ENCODE measurements at places on chromosomes 2 and 18.

DNA sequence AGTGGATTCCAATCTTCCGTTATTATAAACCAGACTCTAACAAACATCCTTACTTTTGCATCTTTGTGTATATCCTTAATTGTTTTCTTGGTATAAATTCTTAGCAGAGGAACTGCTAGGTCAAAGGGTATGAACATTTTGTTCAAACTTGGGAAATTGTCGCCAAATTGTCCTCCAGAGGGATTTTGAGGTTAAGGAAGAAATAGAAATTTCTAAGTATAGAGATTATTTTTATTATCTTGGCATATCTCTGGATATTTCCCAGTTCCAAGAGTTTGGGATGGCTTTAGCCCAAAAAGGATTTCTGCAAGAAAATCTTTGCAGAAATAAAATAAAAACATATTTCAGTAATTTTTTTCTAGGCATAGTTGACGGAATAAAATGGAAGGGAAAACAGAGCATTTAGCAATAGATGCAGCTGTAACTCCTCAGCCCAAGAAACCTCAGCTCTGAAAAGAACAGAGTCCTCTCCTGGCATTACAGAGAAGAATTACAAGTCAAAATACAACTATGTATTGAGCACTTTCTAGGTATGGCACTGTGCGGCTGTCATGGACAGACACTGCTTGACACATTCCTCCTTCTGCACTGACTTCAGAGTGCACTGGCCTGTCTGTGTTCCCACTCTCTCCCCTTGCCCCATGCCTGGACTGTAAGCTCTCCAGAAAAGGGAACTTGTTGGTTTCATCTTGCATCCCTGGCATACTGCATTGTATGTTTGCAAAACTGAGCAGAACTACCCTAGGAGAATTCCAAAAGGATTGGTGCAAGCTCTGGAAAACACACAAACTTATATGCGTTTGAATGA is 117.3 kb upstream of the STON1 start:
- DNase-seq, result peak; percentile 45

DNA sequence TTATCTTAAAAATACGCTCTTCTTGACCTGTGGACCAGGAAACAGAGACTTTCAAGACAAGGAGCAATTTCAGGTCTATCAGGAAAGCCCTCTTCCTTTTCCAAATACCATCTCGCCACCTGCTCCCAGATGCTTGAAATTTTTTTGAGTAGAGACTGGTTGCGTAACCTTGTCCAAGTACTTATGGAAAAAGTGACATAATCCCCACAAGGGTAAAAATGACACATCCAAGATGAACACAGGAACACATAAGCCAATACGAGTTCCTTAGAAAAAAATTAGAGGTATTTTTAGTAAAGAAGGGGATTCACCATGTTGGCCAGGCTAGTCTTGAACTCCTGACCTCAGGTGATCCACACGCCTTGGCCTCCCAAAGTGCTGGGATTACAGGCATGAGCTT is 1.8 kb downstream of the SERPINB13 start:
- no peak for DNase-seq

DNA sequence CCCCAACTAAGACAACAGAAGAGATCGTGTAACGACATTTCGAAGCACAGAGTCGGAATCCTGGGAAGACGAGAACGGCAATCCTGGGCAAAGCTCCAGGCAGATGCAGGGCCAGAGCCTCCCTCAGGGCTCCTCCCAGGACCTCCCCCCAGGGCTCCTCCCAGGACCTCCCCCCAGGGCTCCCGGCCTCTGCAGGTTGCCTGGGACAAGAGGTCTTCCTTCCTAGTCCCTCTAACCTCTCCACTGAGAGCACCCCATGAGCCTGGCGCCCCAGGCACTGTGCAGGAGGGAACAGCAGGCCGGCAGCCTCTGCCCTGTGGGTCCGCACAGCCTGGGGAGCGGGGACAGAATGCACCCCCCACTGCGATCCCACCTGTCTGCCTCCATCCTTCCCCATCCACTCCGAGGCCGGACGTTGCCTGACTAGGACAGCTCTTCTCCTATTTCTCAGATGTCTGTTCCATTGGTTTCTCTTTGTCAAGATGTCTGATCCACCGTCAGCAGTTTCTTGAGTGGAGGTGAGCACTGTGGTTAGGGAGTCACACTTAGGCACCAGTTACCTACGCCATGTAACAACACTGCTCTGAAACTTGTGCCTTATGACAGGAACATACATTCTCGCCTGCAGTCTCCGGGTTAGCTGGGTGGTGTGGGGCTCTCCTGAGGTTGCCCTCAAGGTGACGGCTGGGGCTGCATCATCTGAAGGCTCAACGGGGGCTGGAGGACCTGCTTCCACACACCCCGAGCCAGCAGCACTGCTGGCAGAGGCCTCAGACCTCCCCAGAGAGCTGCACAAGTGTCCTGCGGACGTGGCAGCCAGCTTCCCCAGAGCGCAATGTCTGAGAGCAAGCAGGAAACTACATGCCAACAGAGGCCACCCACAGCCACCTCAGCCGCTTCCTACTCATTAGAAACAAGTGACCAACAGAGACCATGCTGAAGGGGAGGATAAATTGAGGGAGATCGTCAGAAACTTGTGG is 28.9 kb downstream of the ADI1 start:
- DNase-seq, result no peak

- no peak for DNase-seq
These were observed 154.4 kb upstream of the SERTAD2 start for GRCh38 chr2:64808092-64808491.

DNA sequence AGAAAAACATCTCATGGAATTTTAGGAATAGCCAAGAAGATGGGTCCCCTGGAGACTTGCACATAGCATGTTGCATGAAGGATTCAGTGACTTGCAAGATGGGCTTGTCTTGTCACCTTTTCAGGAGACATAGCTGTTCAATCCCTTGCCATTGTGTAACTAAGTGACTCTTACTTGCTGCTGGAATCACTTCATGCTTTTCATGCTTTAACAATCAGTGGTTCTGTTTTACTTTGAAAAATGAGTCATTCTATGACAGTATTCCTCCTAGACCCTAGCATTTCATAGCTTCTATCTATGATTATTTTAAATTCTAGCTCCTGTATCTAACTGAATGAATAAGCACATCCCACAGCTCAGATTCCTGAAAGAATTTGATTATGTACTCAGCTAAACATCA is 2.8 kb downstream of the KYNU start:
- no peak for DNase-seq

DNA sequence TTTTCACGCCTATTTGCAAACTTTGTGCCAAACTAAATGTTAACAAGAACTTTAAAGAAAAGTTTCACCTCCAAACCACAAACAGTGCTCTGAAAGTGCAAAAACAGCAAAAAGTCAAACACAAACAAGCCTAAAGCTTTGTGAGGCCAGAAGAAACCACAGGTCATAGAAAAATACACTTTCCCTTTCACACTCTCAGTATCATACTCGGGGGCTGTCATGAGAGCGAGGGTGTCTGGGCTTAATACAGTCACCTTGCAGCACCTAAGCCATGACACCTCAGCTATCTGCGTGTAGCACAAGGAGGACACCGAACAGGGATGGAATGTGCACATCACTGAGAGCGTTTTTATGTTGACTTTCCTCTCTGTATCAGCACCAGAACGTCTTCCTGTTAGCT is 26.6 kb upstream of the SEH1L start:
- DNase-seq, result no peak

GRCh38 chr2:215697003-215697402 is 261.1 kb upstream of the FN1 start:
- no peak for DNase-seq

- DNase-seq, result no peak
These were observed 141.1 kb downstream of the CDH20 start for GRCh38 chr18:61474341-61474740.

DNA sequence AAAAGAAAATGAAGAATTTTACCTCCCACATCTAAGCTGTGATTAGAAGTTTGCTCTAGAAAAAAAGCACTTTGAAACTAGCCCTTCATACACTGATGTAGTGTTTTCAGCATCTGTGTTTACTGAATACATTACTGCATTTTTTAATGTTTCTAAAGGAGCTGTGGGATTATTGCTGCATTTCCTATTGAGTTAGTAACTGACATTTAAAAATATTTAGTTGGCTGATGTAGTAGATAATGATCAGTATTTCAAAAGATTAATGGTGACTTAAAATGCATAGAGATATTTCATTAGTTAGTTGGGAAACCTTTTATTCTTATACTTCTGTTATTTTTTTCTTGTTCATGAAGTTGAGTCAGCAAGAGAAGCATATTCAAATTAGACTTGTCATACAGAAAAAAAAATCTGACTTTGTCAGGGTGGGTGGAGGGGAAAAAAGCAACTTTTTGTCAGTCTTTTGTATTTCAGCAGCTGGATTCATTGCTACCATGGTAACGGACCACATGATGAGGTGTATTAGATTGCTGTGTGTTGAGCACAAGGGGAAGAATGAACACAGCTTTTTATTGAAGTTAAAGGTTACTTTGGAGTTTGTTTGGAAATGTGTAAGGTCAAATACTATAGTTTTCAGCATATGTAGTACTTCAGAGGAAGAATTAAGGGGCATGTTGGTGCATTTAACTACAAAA is at the start of gene DTNA:
Gene DTNA (plus strand): TSS at position 549 of the 692 bp plus-strand sequence. CDS start 45,679 bp downstream, outside the sequence.
- no peak for DNase-seq

DNA sequence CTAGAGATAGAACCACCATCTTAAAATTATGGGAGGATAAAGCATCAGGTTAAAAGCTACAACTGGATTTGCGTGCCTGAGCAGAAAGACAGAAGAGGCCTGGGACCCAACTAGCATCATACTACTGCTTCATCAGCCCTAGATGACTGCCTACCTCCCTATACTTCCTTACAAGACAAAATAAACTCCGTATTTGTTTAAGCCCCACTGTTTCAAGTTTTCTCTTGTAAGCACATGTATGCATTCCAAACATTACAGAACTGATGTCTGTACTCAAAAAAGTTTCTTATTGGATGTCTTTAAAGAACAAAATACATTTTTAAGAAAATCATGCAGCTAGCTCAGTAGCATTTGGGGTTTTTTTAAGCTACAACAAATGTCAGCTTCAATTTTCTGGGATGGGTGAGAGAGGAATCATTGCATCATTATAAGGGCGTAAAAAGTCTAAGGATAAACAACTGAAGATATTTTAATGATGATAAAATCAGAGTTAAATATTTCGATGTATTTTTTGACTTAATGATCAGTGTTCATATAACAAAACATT is 213.1 kb downstream of the EXOC6B start:
- no peak for DNase-seq

GRCh38 chr2:39492716-39493115 is 55.6 kb upstream of the MAP4K3 start:
- DNase-seq, result no peak

DNA sequence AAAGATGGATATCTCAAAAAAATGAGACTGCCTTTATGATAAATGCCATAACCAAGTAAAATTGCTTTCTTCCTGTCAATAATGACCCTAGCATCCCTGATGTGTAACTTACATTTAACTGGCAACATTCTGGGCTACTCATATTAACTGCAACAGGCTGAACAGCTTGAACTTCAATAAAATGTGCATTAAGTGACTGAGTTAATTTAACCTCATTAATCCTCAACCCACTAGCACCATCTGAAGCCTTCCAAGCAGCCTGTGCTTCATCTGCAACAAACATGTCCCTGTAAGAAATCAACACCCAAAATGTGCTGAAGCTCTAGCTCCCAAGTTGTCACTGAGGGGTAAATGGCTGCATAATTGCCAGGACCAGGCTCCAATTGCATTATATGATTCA is 296.2 kb upstream of the ZC3H15 start:
- no peak for DNase-seq

GRCh38 chr2:240789051-240789453 is 31.0 kb downstream of the KIF1A start:
- DNase-seq, result no peak

- no peak for DNase-seq
These were observed 178.9 kb downstream of the AGAP1 start for GRCh38 chr2:235672720-235673119.

- DNase-seq, result no peak
These were observed 516 bp upstream of the DOCK10 start for GRCh38 chr2:225042800-225043167.

DNA sequence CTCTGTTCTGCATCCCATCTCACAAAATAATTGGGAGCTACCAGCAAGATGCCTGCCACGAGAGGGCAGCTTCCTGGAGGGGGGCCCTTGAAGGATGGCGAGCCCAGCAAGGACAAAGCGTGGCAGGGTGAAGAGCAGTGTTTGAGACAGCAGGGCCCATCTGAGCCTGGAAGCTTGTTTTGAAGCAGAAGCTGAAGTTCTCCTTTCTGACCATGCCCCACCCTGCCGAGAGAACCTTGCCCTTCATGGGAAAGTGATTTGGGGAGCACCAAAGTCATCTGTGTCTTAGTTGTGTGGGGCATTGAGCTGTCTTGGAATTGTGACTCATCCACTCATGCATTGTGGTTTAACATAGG is 216.3 kb downstream of the BCL11A start:
- no peak for DNase-seq

DNA sequence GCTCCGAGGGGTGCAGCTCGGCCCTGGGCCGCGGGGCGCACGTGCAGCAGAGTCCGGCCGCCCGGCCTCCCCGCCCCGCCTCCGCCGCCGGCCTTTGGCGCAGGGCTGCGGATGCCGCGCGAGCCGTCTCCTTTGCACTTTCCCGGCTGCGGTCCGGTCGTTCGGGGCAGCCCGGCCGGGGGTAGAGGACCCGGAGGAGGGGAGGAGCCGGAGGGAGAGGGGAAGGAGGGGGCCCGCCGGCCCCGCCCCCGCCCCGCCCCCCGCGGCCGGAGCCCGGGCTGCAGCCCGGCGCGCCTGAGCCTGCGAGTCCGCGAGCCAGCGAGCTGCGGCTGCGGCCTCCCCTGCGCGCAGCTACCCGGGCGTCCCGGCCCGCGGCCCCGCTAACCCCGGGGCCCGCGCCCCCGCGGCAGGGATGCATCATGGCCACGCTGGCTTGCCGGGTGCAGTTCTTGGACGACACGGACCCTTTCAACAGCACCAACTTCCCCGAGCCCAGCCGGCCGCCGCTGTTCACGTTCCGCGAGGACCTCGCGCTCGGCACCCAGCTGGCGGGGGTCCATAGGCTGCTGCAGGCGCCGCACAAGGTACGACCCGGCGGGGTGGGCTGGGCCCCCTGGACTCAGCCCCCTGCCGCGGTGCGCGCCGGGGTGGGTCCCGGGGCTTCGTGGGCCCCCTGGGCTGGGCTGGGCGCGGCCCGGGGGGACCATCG is at the start of gene FHOD3:
Gene FHOD3 (plus strand): TSS at position 297 of the 709 bp plus-strand sequence. CDS start 123 bp downstream, at position 420.
- no peak for DNase-seq

DNA sequence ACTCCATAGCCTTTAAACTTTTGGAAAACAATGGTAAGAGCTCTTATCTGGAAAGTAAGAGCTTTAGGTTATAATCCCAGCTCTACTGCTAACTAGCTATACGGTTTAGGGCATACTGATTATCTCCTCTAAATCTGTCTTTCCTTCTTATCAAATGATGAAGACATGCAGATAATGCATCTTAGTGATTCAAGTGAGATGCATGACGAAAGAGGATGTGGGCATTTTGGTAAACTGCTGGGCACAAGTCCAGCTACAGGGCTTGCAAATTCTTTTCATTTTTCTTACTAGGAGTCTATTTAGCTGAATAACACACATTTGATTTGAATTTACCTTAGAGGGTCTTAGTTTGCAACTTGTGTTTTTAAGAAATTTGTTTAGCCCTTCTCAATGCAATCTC is 1604.8 kb upstream of the ZEB2 start:
- no peak for DNase-seq
